NCI-H1105 (cell line): ENCODE measurements at places on chromosomes 1 and 21.

GRCh38 chr1:206030714-206031113, 7.0 kb upstream of the CTSE start:
- DNase-seq: peak; percentile 69

GRCh38 chr1:27090911-27091310, 64.0 kb downstream of the SLC9A1 start:
- DNase-seq: no peak

- no peak for DNase-seq
Observed at GRCh38 chr1:33258788-33259274, 2.5 kb downstream of the ZNF362 start.

GRCh38 chr21:44351535-44352252, 1.7 kb upstream of the TRPM2 start:
- no peak for DNase-seq

DNA sequence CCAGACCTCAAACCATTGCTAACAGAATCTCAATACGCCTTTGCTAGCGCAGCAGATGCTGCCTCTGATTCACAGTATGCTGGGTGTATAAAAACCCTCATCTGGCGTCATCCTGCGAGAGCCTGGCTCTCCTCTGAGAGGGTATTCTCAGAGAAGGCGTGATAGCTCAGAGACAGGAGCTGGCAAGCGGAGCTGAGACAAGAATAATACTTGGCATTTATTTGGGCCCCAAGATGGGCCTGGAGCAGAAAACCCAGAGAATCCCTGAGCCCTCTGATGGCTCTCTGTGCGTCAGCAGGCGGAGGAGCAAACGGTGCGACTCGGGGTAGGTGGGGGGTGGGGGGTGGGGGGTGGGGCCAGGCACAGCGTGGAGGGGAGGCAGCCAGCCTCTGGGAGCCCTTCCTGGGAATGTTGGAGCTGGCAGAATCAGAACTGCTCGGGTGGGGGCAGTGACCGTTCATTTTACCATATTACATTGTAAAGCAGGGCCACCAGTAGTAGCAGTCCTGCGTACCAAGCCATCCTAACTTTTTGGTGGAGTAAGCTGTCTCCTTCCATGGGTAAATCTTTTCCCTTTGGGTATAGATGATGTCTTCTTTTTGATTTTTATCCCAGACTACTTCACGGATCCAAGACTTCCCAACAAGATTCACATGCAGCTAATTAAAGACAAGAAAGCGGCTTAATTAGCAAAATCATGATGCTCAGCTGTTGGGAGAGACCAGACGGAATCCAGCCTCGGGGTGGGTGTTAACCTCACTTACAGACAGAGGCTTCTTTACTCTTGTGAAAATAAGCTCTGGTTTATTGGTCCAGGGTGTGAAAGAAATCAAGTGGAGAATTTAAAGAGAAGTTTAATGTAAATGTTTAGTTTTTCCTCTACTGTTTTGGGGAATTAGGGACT, 7.1 kb downstream of the RIIAD1 start:
- peak; percentile 10 for DNase-seq

DNA sequence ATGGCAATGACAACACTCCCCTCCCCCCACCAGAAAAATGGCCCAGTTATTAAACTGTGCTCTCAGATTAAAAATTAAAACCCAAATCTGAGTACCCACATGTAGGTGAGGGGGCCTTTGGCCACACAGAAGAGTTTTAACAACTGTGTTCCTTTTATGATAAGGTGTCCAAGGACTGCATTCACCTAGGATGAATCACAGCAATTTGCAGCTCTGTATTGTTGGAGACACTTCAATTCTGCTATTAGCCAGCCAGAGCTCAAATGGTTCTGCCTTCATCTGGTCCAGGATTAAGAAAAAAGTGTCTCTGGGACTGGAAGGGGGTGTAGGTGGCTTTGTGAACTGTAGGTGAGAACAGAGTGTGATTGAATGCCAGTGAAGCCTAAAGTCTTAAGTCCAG, 43.3 kb upstream of the DIRAS3 start:
- no peak for DNase-seq

DNA sequence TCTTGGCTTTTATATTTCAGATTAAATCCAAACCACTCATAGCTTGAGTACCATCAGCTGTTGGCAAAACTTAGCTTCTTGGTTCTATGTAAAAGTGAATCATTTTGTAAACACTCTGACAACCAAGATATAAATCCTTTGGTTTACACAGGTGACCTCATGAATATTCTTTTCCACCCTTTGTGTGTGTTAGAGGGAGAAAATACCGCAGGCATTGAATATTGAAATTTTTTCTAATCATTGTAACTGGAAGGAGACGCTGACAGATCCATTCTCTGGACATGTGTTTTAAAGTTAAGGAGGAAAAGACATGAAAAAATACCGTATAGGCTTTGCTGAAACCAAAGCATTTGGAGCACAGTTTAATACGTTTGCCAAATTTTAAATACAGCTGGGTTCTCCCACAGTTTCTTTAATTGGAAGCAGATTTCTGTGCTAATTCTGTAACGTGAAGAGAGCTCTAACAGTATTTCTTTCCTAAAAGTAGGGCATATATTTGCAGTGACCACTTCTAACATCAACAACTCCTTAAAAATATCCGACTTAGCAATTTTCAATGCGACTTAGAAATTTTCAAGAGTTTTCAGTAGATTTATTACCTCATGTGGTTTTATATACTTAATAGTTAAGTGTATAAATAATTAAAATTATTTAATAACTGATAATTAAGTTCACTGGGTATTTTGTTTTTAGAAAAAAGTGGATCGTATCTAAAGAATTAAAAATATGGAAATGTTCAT, 388.2 kb downstream of the USP25 start:
- DNase-seq: no peak
